ENCODE measurements at places on chromosomes 5 and 9.
A peak's percentile ranks its signal among the peaks of the same experiment; 100 is the strongest.

GRCh38 chr5:173645437-173645807 is 29.0 kb upstream of the BOD1 start:
- no peak for DNase-seq

DNA sequence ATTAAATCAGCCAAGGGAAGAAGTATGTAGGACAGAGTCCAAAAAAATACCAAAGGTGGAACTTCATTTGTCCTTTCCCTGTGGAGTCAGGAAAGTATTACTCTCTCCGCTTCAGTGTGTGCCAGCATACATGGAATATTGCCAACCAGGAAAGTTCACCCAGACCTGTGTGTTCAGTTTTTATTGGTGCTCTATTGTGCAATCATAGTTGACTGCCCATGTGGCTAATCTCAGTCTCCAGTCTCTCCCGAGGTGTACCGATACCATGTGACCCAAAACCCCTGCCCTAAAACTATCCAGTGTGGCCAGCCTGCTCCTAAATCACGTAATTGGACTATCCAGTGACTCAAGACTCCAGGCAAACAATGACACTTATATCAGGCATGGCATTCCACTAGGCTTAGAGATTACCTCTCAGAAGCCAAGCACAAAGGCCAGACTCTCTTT is 38.8 kb downstream of the NFX1 start:
- no peak for DNase-seq

DNA sequence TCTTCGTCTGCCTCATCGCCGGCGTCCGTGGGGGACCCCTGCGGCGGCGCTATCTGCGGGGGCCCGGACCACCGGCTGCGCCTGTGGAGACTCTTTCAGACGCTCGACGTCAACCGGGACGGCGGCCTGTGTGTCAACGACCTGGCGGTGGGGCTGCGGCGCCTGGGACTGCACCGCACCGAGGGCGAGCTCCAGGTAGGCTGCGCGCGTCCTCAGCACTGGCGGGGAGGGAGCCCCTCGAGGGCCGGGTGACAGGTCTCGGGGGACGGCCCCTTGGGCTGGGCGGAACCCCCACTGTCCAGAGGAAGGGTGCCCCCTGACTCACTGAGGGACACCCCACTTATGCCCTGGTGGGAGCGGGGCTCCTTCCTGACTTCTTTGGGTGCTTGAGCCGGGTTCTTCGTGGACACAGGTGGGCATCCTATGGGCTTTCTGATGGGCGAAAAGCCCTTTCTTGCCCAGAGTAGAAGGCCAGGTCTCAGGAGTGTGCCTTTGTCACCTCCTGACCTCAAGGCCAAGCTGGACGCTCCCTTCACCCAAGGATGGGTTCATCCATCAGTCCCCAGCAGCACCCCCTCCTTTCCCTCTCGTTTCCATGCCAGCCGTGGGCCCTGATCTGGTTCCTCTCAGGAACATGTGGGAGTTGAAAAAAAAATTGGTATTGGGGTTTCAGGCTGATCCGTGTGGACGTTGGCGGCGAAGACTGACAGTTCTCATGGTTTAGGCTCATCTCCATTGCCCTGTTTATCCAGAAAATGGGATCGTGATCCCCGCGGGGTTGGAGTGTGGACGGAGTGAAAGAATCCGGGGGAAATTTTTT is 564 bp downstream of the SLC25A25 start:
- DNase-seq, result peak; percentile 14

GRCh38 chr5:168570490-168571328 is 8.5 kb downstream of the PANK3 start:
- DNase-seq, result no peak

- no peak for DNase-seq
These were observed 14.8 kb upstream of the DMRT1 start for GRCh38 chr9:826500-827280.

Measured in stimulated activated CD8-positive, alpha-beta memory T cell treated with anti-CD3 and anti-CD28 coated beads, Interleukin-4, amount 100 ng/mL, for 1 hour (primary cell).